Astrocyte of the spinal cord (primary cell): ENCODE measurements at places on chromosomes 2 and 18.

DNA sequence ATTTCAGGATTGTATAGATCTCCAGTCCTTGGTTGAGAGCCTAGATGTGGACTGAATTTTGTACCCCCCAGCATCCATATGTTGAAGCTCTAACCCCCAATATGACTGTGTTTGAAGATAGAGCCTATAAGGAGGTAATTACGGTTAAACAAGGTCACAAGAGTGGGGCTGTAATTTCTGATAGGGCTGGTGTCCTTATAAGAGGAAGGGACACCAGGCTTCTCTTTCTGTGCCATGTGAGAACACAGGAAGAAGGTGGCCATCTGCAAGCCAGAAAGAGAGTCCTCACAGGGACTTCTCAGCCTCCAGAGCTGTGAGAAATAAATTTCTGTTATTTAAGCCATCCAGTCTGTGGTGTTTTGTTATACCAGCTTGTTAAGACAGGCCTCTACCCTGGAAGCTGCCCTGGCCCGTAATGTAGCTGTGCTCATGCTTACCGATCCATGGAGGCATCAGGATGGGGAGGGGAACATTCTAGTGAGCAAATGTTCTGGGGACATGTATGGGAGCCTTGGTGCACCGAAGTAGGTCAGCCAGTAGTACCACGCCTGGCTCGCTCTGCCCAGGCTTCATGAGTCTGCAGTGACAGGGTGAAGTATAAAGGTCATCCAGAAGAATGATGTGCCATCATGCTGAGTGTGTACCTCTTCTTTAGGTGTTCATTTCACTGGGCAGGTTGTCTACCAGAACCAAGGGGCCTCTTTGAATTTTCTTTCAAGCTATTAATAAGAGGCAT, 16.1 kb downstream of the RASGRP3 start:
- DNase-seq, result no peak

DNA sequence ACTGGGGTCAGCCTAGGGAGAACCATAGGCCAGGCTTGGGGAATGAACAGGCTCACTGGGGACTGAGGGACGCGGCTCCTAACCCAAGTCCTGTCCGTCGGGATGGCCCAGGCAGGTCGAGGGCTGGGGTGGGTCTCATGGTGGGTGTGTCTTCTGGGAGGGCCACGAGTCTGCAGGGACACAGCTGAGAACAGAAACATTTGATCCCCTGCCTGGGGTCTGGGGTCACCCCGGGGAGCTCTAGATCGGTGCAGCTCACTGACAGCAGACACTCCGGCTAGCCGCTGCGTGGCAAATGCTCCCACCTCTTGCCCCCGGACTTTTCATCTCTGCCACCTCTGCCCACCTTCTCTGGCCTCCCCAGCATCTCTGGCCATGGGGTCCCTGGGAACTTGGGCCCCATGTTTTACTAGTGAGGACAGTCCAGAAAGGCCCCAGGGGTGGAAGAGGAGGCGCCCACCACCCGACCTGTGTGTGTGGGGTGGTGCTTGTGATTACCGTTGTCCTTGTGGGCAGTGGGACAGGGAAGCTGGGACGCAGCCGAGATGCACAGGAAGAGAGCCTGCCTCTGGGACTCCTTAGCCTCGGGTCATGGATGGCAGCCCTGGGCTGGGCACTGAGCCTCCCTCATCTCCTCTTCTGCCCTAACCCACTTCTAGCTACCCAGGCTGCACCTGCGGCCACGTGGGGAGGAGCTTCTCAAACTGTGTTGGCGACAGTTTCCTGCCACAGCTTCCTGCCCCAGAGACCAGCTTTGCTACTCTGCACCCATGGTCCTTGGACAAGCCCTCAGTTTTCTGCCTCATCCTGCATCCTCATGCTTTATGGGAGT, 4.9 kb downstream of the ZAP70 start:
- DNase-seq, result no peak

- DNase-seq, result peak; percentile 52
These were observed 149.7 kb upstream of the ZNF236 start for GRCh38 chr18:76672627-76673026.

GRCh38 chr2:65429786-65430602, 2.4 kb downstream of the SPRED2 start:
- no peak for DNase-seq

- no peak for DNase-seq
These were observed 18.2 kb downstream of the COX7A2L start for GRCh38 chr2:42342795-42343241.

GRCh38 chr18:3060667-3061580, 48.0 kb upstream of the LPIN2 start:
- no peak for DNase-seq

- no peak for DNase-seq
These were observed 381.8 kb upstream of the NRXN1 start for GRCh38 chr2:51413726-51414125.

- no peak for DNase-seq
These were observed 411.0 kb downstream of the DCC start for GRCh38 chr18:52750995-52751394.

DNA sequence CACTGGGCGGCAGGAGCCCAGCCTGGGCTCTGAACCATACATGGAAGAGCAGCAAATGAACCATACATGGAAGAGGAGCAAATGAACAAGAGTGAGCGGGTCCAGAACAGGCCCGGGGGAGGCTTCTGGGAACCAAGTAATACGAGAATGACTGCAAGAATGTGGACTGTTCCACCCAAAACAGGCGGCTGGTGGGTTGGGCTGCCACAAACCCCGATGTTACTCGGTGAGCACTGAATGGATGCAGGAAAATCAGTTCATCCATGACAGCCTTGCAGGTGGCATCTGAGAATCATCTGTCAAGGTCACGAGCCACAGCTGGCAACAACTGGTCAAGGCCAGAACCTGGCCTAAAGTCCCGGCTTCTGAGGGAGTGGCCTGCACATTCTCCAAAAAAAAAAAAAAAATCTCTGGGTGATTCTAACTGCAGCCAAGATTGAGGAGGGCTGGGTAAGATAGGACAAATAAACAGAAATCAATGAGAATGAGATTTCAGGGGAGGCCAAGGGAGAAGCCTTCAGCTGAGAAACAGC, 106.1 kb downstream of the ZNF516 start:
- no peak for DNase-seq

DNA sequence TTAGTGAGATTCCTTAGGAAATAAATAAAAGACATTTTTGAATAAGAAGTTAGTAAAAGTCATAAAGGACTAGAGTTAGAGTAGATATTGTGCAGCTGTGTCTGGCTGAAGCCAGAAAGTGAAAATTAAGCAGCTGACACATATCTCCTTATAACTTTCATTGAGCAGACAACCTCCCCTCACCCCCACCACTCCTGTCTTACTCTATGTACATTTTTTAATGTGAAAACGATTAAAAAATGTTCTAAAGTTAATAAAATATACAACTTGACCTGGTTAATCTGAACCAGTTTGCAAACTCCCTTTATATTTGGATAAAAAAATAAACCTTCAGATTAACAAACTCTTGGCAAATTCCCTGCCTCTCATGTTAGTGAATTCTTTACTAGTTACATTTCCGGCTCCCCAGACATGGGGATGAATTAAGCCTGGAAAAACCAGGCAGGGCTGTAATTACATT, 462.8 kb downstream of the MEIS1 start:
- DNase-seq, result no peak

DNA sequence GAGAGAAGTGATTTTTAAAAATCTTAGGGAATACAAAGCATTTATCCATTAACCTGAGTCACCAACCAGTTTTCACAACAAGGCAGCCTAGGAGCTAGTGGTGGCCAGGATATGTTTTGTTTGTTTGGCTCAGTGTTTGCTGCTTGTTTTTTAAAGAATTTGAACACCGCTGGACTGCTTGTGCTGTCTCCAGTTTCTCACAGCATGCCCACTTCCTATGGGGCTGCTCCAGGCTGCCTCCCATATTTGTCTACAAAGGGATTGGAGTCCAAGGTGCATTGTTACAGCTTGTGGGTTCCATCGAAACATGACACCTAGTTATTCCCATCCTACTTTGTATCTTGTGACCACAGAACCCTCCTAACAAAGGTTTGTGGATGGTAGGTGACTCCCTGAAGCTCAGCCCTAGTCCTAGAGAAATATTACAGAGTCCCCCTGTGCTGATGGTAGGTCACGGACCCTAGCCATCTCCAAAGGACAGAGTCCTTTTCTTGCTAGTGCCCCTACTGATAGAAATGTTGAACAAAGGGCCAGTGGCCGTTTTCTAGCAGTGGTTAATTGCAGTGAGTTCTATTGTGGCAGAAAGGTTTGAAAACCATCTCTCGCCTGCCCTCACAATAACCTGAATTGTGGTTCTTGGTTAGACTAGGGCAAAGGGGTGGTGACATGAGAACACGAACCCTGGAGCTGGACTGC, 23.2 kb downstream of the GPR39 start:
- DNase-seq, result peak; percentile 80

GRCh38 chr2:130912471-130912870, 75.8 kb downstream of the ARHGEF4 start:
- DNase-seq, result no peak

- DNase-seq, result no peak
These were observed 32.9 kb upstream of the GCG start for GRCh38 chr2:162184821-162185450.

DNA sequence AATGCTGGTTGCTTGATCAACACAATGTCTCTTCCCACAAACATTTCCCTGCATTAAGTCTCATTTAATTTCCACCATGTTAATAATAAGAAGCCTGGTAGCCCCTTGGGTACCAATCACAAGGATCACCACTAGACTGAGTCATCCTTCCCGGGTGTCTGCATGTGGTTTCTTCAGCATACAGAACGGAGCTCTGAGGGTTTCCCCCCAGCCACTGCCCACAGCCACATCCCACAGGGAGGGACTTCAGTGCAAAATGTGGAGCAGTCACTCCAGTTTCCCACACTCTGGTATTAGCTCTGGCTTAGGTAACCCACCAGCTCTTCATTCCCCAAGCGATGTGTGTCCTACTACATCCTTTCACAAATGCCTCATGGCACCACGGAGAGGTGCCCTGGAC, 42.7 kb upstream of the POLE4 start:
- DNase-seq, result peak; percentile 60

GRCh38 chr2:150178591-150178990, 308.9 kb downstream of the RND3 start:
- no peak for DNase-seq

DNA sequence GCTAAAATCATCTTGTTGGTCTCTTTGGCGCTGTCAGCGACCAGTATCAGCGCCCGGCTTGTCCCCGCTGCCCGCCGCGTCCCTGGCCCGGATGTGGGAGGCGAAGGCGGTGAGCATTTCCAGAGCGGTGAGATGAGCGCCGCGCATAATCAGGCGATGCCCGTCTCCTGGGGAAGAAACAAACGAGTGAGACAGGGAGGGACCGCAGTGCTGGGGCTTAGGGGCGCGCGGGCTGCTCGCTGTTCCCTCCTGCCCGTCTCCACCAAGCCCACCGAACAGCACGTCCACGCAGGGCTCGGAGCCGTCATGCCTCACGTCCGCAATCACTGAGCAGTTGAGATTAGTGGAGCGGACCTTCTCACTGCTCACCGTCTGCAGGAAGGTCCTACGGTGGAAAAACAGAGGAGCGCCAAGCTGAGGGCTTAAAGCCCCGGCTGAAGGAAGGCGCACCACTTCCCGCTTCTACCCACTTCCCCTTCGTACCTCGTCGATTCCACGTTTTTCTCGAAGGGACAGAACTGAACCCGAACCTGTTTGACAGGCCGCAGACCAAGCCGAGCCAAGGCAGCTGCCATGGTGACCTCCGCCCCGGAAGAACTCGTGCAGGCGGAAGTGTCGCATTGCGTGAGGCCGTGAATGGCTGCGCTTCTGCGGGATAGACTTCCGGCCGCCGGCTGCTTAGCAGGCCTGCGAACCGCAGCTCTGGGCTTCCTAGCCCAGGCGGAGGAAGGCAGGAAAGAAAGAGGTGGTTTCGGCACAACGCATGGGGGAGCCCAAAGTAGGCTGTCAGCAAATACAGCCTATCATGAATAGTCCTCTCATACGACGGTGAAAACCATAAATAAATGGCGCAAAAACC, at the start of gene MRPL53:
Gene MRPL53 (minus strand): TSS at position 595 of the 859 bp plus-strand sequence. CDS start 20 bp downstream, at position 575.
- peak; percentile 93 for DNase-seq

GRCh38 chr2:112835536-112836162, 930 bp downstream of the IL1B start:
- DNase-seq, result no peak

DNA sequence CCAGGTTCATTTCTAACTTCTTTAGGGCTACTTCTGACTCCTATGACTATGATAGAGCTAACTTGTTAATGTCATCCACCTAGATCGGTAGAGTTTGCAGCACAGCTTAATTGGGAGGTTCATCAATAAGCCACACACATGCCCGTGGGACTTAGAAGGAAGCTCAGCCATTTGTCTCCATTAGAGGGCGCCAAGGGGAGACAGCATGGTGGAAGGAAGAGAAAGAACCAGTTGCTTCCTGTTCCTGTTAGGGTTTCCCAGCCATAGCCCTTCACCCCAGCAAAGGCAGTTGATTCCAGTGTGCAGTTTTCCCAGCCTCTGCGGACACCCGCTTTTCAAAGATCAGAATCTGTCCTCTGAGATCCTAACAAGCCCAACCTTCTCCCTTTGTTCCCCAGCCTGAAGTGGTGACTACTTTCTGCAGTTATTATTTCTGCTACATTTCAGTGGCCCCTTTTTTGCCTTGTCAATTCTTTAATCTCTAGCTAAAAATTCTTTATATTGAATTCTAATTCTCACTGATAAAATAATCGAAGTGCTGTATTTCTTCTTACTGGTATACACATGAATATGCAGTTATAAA, 30.3 kb downstream of the MAIP1 start:
- DNase-seq, result peak; percentile 74

GRCh38 chr18:33840212-33840593, 262.2 kb downstream of the ASXL3 start:
- no peak for DNase-seq

DNA sequence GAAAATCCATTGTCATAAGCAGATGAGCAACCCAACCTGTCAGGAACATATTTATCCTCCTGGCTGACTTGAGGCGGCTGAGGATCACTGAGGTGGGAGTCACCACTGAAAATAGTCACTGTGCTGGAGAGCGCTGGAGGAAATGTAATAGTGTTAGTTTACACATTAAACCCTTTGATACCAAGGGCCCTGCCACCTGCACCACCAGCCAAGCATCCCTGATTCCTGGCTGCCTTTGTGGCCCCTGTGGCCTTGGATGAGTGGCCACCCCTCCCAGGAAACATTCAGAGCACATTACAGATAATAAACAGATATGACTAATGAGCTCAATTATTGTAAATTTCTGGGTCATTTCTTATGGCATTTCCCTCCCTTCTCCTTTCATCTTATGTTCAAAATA, 105.9 kb downstream of the LYPD1 start:
- no peak for DNase-seq

- DNase-seq, result no peak
These were observed 146.2 kb upstream of the MSH6 start for GRCh38 chr2:47636596-47637264.

- no peak for DNase-seq
These were observed 849 bp upstream of the CYP27C1 start for GRCh38 chr2:127220768-127221527.

GRCh38 chr2:144449028-144449406, 70.9 kb downstream of the ZEB2 start:
- no peak for DNase-seq

- DNase-seq, result no peak
These were observed 41.6 kb upstream of the KCNG2 start for GRCh38 chr18:79756143-79756500.

DNA sequence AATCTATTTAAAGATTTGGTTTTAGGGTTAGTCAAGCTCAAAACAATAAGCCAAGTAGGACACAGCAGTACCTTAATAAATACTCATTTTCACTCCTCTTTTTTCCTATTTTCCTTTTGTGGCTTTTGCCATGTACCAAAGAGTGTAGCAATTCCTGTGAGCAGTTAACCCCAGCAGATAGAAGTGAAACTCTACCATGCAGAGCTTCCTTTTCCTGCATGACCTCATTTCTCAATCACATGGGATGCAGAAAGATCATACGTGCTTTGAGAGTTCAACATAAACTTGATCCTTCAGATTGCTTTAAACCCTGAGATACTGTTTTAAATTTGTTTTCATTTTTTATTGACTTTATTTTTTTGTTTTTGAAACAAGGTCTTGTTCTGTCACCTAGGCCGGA, 99.1 kb upstream of the ARHGAP15 start:
- peak; percentile 10 for DNase-seq
